Suppressor macrophage (primary cell): ENCODE measurements at places on chromosomes 6 and 20.

GRCh38 chr6:34205466-34205865, 31.2 kb upstream of the HMGA1 start:
- DNase-seq, result no peak

GRCh38 chr20:15475483-15475882, 1097.8 kb downstream of the KIF16B start:
- no peak for DNase-seq

DNA sequence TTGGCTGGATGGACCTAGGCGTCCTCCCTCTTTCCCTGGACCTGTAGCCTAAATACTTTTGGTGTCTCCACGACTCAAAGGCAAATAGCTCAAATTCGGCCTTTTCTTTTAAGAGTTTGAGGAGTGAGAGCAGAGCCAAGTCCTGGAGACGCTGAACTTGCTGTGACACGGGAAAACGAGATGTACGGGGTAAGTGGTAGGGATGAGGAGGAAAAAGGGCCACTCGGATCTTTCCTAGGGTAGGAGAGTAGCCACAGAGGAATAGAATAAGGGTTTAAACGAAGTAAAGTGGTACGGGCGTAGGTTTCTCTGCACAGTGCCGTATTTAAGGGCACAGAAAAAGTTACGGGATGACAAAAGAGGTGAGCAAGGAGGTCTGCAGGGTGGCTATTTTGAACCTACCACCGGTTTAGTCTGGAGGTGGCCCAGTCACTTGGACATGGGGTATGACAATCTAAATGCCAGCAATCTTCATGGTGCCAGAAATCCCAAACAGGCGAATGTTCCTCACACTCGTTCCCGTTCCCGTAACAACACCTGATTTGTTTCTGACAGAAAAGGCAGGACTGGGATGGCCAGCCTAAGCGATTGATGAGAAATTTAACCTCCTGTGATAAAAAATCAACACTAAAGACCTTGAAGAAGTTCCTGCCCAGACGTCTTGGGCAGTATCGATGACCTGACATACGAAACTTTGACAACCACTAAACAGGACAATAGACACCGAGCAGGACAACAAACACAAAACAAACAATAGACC, 149.3 kb downstream of the TRIM27 start:
- DNase-seq, result no peak

- DNase-seq, result peak; percentile 68
Measured at GRCh38 chr6:30818391-30818841, 65.9 kb upstream of the DDR1 start.

- DNase-seq, result no peak
Measured at GRCh38 chr20:44750081-44750805, 4.6 kb downstream of the KCNK15 start.

DNA sequence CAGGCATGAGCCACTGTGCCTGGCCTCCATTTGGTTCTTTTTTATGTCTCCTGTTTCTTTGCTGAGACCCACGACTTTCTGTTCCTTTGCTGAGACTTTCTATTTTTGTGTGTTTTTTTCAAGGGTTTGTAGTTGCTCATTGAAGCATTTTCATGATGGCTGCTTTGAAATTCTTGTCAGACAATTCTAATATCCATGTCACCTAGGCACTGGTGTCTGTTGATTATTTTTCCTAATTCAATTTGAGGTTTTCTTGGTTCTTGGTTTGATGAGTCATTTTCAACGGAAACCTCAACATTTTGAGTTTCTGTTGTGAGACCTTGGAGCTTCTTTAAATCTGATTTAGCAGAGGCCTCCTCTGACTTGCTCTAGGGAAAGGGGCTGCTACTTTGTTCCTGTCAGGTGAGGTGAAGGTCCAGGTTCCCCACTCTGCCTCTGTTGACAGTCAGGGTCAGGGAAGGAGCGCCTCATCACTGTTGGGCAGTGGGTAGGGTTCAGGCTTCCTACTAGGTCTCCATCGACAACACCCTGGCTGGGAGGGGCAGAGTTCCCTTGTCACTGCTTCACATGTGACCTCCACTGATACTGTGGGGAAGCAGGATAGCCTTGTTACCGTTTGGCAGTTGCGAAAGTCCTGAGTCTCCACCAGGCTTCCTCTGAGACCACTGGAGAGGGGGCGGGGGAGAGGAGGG, 67.2 kb upstream of the RNF24 start:
- DNase-seq, result peak; percentile 79

GRCh38 chr6:16717275-16717942, 43.9 kb downstream of the ATXN1 start:
- DNase-seq, result no peak

GRCh38 chr6:125717120-125717731, 32.2 kb upstream of the HEY2 start:
- DNase-seq, result no peak

DNA sequence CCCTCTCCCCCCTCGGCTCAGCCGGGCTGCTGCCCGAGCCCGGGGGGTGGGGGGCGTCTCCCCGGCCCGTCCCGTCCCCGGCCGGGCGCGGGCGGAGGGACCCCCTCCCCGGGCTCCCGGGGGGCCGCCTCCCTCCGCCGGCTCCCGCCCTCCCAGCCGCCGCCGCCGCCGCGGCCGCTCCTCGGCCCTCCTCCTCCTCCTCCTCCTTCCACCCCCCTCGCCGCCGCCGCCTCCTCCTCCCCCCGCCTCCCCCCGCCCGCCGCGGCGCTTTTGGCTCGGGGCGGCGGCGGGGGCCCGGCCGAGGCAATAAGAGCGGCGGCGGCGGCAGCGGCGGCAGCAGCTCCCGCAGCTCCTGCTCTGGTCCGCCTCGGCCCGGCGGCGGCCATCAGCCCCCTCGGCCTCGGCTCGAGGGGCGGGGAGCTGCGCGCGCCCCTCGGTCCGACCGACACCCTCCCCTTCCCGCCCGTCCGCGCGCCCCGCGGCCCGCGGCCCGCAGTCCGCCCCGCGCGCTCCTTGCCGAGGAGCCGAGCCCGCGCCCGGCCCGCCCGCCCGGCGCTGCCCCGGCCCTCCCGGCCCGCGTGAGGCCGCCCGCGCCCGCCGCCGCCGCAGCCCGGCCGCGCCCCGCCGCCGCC, 38.7 kb downstream of the GNAS start:
- peak; percentile 88 for DNase-seq

DNA sequence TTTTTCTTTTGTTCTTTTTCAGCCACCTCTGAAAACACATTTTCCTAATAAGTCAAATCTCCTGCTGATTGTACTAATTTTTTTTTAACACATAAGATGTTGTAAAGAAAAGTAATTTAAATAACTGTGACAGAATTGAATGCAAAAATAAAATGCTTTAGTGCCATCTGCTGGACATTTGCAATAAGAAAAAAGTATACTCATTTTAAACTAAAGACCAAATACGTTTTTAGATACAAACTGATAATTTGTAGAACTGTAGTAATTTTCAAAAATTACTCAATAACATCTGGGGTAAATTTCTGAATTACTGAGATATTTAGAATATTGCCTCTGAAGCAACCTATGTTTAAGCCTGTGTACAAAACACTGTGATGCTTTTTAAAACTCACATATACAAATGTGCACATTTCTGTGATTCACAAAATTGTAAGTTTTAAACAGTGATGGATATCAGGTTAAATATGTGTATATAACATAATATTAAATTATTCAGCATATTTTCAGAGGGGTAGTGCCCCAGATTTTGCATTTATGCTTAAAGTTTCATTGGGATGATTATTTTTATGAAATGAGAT, 198.7 kb downstream of the RIMS1 start:
- no peak for DNase-seq

DNA sequence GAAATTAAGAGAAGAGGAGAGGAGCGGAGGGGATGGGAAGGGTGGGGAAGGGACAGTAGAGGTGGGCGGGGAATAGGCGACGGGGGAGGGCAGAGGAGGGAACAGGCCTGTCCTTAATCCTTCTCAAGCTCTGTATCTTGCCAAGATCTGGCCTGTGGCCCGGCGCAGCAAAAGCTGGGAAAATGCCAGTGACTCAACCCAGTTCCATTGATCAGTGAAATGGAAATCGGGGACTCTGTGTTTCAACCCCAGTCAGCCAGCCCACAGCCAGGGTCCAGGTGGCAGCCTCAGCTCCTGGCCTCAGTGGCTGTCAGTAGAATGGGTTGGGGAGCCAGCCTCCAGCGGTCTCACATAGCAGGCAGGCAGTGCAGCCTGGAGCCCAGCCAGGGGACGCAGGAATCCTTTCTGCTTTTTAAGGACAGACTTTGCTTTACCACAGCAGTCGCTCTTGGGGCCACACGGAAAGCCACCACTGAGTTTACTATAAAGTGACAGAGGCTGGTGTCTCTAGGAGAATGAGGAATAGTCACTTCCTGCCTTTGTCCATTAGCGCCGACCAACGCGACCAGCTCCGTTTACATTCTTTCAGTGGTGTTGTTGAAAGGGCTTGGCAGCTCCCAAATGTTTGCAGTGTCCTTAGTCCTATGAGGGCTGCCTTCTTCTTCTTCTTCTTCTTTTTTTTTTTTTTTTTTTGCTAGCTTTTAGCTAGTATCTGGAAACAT, 128.0 kb downstream of the RIN2 start:
- peak; percentile 48 for DNase-seq

- DNase-seq, result no peak
Measured at GRCh38 chr6:11586117-11586516, 48.6 kb downstream of the TMEM170B start.

DNA sequence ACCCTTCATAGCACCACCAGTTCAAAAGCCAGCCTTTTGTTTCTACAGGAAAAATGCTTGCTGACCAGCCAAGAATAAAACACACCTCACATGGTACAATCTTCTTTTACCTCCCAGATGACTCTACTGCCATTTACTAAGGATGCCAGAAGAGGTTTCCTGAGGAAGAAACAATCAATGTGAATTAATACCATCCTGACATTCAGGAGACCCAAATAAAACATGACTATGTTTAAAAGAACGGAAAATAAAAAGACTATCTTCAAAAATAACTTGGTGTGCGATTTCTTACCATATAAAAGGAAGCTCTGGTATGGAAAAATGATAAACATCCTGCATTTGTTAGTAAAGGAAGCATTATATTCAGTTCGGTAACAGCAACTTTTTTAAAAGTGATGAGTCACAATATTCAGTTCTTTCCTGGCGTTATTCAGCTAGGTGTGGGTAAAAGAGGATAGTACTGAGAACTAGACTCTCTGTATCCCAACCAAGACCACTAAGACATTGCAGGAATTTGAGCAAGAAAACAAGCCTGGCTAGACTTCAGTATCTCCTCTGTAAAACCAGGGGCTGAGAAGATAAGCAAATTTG, 16.3 kb downstream of the COL21A1 start:
- no peak for DNase-seq

- no peak for DNase-seq
Measured at GRCh38 chr6:7910298-7910653, 312 bp downstream of the TXNDC5 start.
